Stimulated activated CD4-positive, alpha-beta T cell treated with anti-CD3 and anti-CD28 coated beads, Interleukin-4, amount 100 ng/mL, for 1 hour (primary cell): ENCODE measurements at places on chromosomes 7 and 10.

DNA sequence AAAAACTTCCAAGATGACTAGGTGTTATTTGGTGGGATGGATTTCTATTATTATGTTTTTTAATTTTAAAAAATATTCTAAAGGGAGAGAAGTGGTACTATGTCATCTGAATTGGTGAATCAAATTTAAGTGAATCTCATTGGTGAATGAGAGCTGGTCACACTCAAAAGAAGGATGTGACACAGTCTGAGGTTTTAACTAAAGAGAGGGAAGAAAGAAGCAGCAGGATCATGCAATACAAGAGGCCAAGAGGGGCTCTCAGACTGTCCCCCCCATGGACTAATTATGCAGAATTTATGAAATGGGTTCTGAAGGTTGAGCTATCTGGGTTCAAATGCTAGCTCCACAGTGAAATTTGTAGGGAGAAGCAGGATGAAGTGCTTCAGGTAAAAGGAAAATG lies 16.2 kb downstream of the MACC1 start:
- DNase-seq: no peak

- DNase-seq: no peak
Observed at GRCh38 chr7:140367528-140367927, 30.8 kb downstream of the SLC37A3 start.

- no peak for DNase-seq
Observed at GRCh38 chr7:116782177-116782711, 80.1 kb upstream of the CAPZA2 start.

DNA sequence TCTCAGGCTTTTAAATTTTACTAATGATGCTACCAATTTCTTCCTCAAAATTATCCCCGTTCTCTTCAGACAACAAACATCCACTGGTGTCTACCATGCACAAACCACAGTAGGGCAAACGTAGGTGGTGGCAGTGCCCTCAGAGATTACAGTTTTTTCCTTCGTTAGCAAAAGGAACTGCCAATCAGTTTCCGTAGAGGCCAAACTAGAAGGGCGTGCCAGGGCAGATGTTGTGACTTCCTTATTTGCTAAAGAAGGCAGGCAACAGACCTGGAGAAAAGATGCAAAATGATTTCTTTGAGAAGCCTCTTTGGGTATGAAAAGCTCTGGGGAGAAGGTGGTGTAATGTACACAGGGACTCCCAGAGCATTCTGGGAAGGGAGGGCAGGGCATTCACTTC lies 7.6 kb upstream of the FAM180A start:
- DNase-seq: no peak

DNA sequence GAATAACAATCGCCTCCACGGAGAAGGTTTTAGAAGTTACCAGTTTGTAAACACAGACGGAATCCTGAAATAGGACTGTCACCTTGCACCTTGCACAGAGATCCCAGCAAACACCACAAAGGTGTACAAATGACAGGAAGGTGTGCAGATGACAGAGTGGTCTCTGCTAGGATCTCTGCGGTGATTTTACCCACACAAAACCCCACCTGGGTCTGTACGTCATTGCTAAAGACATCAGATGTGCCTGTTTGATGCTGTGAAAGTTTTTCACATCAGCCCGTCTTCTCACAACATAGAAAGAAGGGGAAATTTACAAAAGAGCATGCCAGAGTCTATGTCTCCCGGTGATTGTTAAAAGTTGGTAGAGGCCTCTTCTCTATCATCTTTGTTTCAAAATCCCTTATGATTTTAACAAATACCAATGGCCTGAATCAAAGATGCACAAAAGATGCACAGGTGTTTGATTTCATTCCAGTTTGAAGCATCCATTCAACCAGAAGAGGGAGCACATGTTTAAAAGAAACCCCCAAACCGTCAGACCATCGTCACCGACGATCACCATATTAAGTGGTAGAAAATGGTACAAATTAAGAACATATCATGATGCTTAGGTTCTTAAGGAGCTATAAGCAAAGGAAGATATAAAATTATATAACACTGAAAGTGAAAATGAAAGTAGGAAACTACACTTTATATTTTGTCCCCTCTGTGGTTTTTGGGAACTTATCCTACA lies 576.5 kb downstream of the PTPRN2 start:
- no peak for DNase-seq

DNA sequence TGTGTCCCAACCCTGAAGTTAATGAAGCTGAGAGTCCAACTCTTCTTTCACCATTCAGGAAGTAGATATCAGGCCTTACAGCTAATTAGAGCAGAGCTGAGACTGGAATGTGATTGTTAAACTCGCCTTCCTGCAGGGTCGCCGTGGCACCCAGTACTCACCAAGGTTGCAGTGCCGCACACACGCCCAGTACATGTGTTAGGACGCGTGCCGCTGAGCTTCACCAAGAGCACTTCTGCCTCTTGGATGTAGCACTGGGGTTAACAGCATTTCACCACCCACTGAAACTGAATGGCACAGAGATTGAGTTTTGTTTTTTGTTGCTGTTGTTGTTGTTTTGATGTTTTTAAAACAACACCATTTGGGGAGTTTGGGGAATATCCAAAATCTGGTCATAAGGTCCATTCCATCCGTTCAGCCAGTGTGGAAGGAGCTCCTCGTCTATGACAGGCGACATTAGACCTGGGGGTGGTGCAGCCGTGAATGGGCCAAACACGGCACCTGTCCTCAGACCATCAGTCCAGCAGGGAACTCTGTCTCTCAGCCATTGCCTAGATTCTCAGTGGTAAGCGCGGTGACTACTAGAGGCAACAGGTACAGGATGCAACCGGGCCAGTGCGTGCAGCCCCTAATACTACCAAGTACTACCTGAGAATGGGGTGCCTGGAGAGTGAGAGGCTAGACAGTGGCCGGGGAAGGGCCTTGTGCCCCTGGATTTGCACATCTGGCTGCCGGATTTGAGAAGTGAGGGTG lies 21.9 kb downstream of the WIPI2 start:
- DNase-seq: no peak

- no peak for DNase-seq
Observed at GRCh38 chr7:95245828-95246500, 78.4 kb downstream of the PON1 start.

DNA sequence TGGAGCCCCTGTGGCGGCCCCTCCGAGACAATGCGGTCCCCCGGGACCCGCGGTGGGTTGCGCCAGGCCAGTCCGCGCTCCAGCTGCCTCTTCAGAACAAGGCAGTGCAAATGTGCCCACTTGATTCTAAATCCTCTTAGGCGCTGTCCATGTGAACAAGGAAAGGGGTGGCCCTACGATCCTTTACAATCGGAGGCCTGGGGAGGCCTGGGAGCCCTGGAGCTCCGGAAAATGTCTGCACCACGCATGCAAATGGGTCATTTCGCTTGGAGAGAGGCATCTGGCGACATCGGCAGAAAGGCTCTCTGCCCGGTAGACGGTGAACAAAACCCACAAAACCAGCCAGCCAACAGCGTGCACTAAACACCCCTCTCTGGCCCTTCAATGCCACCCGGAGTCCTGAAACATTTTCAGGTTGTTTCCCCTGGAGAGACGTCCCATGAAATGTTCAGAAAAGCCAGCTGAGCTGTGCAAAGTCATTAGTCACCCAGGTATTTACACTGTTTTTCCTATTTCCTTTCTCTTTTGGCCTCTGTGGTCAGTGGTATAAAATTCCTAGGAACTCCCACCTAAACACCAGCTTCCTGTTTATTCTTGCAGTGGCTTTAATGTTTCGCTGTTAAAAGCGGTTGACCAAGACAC lies 102.8 kb upstream of the ZNF438 start:
- DNase-seq: no peak

DNA sequence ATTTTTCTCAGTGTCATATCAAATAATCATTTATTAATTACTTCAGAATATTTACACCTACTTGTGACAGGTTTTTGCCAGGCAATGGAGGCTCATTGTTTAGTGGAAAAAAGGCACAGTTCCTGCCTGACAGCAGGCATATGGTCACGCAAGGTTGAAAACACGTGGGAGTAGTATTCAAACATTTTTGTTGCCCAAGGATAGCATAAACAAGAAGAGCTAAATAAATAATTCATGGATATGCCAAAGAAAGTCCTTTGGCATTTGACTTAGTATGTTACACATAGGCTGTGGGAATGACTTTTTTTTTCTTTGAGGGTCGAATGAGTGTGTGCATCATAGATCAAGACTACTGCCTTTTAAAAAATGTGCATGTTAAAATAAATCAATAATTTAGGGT lies 120.5 kb upstream of the SEMA3E start:
- no peak for DNase-seq

DNA sequence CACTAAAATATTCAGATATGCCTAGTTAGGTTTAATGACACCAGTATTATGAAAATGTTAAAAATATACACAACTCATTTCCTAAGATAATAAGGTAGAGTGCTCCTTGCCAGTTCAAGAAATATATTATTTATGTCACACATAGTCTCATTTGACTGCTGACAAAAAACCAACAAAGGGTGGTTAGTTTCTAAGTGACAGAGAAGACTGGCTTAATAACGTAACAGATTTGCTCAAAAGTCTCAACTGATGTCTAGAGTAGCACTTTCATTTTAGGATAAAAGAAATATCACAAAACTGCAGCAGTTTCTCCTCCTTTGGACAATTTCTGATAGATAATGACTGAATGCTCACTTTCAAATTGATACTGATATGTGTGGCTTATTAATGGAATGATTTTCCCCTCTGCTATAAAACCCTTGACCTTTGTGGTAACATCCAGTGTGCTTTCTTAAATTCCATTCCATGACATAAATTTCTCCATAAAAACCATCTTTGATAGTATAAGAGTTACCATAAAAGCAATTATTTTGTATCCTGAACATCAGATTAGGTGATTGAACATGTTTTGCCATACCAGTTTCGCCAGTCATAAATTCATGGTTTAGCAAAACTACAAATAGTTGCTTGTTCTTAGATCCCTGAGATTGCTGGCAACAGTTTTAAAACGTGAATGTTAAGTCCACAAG lies 94.2 kb downstream of the NRBF2 start:
- DNase-seq: no peak

DNA sequence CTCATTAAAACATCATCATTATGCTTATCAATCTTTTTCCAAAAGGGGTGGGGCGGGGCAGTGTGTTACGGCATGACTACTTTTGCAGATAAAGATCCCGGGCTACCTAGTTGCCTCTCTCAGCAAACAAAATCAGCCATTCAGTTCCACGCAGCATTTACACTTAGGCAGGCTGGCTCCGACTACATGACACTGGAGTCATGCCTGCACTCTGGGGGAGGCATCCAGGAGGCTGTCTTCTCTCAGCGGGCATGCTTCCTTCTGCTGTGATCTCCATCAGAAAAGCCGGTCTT lies 193.9 kb upstream of the TCF7L2 start:
- DNase-seq: no peak

- DNase-seq: no peak
Observed at GRCh38 chr7:100452513-100452912, 11.5 kb downstream of the SPACDR start.

GRCh38 chr7:55939514-55940123 lies 12.1 kb upstream of the MRPS17 start:
- DNase-seq: no peak

GRCh38 chr10:3853547-3854303 lies 68.7 kb upstream of the KLF6 start:
- DNase-seq: no peak

DNA sequence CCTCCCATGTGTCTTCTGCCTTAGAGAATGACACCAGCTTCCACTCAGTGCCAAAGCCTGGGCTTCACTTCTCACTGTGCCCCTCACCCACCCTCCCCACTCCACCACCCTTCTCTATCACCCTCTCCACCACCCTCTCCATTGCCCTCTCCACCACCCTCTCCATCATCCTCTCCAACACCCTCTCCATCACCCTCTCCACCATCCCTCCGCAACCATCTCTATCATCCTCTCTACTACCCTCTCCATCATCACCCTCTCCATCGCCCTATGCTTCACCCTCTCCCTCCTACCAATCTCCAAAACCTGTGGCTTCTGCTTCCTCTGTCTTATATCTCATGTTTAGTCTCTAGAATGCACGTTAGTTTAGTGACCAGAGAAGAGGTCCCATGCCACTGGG lies 91.0 kb upstream of the TMEM72 start:
- DNase-seq: no peak

DNA sequence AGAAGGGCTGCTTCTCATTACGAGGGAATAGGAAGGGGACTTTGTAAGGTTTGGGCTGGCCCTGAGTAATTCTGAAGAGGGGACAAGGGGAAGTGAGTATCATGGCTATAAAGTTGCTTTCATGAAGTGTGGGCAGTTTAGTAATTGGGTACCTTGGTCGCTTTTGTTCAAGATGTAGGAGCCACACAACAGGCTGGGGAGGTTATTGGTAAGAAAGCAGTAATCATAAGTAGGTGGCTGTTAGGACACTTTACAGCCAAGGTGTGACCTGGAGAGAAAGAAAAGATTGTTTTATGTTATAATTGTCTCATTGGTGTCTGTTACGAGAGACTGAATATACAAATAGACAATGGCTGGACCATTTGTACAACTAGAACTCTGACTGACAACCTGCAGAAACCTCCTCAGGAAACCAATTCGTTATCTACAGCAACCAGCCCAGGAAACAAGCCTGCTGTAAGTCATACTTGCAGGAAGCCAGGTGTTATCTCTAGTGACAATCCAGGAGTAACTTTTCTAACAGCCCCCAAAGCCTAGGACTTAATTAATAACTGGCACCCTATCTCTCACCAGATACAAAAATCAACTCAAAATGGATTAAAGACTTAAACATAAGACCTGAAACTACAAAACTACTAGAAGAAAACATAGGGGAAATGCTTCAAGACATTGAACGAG lies 5.0 kb upstream of the CCM2 start:
- no peak for DNase-seq

GRCh38 chr10:110434489-110435096 lies 63.1 kb upstream of the DUSP5 start:
- no peak for DNase-seq

DNA sequence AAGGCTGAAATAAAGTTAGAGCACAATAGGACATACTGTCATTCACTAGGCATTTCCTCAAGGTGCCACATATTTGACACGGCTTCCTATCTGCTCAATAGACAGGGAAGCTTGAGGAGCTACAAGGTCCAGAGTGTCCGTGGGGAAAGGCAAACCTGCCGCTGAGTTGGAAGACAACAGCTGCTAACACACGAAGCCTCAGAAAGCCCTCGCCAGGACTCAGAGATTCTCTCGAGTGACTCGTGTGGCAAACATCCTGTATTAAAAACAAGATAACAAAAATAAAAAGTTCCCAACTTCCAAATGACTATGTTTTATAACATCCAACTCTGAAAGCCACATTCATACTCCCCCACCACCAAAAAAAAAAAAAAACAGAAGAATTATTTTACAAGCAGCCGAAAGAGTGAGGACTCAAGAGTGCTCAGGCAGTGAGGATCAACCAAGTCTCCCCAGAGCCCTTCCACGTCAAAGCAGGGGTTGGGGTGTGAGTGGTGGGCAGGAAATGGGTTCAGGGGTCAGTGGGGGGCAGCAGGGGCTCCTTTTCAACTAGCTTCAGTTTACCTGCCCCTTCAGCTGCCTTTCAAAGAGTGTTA lies 67.6 kb downstream of the STK17A start:
- no peak for DNase-seq

GRCh38 chr7:16594676-16595075 lies 50.9 kb downstream of the ANKMY2 start:
- no peak for DNase-seq

- DNase-seq: no peak
Observed at GRCh38 chr10:119817991-119818888, 54.4 kb downstream of the MCMBP start.
